ENCODE measurements at places on chromosomes 12 and 14.

GRCh38 chr14:64689289-64689688 lies 14.9 kb upstream of the PLEKHG3 start:
- no peak for DNase-seq

DNA sequence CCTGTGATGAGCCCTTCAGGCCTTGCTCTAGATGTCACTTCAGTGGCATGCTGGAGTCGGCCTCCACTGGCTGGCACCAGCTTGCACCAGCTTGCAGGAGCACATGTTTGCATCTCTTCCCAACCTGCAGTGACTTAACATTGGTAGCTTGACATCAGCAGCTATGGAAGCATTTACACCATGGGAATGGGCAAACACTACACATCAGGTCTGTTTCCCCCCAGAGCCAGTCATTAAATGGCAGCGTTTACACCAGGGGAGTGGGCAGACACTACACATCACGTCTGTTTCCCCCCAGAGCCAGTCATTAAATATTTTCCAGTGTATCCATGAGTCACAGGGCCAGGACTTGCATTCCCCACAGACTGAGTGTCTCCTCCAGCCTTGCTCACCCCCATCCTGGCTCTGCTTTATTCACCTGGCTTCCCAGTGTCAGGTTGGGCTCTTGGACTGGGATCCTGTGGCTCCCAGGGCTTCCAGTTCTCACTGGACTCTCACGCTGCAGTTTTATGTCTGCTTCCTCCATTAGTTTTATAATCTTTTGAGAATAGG lies 51.6 kb upstream of the VRK1 start:
- DNase-seq: no peak

DNA sequence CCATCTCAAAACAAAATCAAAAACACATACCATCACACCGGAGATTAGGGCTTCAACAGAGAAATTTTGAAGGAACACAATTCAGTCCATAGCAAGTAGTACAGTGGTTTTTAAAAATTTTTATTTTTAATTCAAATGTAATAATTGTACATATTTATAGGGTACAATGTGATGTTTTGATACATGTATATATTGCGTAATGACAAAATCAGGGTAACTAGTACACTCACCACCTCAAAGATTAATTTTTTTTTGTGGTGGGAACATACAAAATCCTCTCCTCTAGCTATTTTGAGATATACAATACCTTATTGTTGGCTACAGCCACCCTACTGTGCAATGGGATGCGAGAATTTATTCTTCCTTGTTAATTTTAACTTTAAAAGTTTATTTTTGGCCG lies 26.0 kb upstream of the ETFBKMT start:
- DNase-seq: no peak

- DNase-seq: no peak
Measured at GRCh38 chr12:123713823-123714585, 1.9 kb downstream of the ATP6V0A2 start.

- DNase-seq: no peak
Measured at GRCh38 chr12:78674311-78675090, 190.1 kb upstream of the SYT1 start.

GRCh38 chr12:79301181-79301580 lies 389.6 kb downstream of the PAWR start:
- DNase-seq: no peak

GRCh38 chr12:123485756-123486155 lies 27.8 kb downstream of the SNRNP35 start:
- no peak for DNase-seq

DNA sequence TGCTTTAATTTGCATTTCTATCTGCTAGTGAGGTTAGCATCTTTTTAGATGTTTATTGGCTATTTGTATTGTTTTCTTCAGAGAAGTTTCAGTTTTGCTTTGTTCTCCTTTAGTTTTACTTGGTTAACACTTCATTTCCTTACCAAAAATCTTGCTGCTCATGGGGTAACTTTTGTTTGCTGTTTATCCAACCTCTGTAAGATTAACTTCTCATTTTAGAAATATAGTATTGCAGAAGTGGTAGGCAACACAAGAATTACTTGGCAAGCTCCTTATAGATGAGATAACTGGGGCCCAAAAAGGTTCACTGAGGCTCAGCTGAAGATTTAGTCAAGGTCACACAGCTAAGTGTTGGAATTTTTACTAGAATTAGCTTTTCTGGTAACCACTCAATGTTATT lies 40.5 kb downstream of the ALKBH1 start:
- no peak for DNase-seq

DNA sequence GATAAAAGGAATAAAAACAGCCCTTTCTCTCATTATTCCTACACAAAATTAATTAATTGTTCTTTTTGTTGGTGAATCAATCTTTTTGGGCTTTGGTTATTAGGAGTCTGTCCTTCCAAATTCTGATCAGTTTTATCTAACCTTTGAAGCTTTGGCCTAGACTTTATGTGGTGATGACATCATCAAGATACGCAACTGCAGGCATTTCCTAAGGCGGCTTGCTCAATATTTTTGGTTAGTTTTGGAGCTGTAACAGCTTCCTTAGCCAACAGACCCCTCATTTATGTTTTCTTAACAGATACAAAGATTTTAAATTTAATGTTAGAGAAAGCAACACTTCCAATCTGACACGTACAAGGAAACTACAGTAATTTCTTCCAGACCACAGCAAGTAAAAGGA lies 87.8 kb upstream of the PDE3A start:
- DNase-seq: no peak

DNA sequence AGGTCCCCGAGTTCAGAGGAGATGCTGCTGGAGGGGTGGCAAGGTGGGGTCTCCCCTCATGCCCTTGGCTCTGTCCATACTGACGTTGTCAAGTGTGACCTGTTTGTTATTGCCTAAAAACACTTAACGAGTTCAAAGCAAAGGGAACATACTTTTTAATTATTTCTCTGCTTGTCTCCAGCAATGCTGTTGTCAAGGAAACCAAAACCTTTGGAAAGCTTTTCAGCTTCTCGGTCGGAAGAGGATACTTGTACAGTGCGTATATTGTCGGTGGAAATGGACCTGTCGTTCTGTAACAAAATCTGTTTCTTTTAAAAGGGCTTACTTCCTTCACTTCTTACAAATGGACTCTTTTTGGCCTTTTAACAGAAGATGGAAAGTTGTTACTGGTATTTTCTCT lies 73.9 kb downstream of the SLC25A47 start:
- no peak for DNase-seq

GRCh38 chr12:69698769-69699540 lies at the start of gene BEST3:
TSS of gene BEST3 (minus strand) at chr12:69699303. CDS start at chr12:69697798, 1,505 bp downstream.
- no peak for DNase-seq

Data from stimulated activated CD4-positive, alpha-beta T cell treated with anti-CD3 and anti-CD28 coated beads, Interleukin-12 subunit alpha, Interleukin-12 subunit beta, amount 100 ng/mL, for 4 hours (primary cell).